IMR-90 (cell line): ENCODE measurements at places on chromosomes 5 and 9. TPM values are rescaled to one million over a fixed set of nuclear protein-coding genes. Genes with fewer than 3 reads are reported as not detected.

DNA sequence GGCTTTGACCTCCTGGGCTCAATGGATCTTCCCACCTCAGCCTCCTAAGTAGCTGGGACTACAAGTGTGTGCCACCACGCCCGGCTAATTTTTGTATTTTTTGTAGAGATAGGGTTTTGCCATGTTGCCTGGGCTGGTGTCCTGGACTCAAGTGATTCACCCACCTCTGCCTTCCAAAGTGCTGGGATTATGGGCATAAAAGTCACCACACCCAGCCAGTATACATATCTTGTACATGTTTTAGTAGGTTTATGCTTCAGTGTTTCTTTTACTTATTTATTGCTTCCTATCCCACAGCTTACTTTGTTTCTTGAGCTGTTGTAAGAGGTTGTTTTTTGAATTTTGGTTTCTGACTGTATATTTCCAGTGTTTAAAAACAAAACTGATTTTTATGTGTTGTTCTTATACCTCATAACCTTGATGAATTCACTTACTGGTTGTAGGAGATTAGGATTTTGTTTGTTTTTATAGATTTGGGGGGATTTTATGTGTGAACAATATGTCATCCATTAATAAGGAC is 12.9 kb downstream of the FBXW5 start:
- no peak for DNase-seq

DNA sequence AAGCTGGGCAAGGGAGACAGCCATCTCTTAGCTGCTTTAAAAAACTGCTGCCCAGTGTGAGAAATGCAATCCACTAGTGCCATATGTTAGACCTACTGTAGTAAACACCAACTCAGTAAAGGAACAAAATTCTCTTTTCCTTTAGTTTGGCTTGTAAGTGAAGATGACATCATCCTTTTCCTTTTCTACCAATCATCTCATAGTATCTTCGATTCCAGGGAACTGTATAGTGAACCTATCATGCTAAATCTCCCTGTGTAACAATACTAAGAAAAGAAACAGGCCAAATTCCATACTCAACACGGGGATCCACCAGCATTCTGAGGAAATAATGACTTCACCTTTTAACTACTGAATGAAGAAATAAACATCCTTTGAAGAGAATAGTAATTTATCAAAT is 100.1 kb downstream of the RAPGEF6 start:
- peak; percentile 26 for DNase-seq

DNA sequence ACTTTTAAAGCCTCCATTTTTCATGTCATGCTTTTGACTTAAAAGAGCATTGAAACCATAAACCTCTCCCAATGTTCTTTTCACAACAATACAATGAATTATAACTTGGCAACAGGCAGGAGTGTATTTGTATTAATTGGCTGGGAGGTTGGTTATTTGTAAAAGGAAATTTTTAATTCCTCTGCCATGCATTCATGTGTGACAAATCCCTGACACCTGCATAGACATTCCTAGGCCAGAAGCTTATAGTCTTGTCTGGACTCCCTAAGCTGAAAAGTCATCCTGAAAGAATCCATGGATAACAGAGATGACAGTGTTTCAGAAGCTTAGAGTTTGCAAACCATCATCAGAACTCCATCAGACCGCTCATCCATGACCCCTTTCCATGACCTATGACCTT is 76.3 kb upstream of the PTGER4 start:
- peak; percentile 58 for DNase-seq

DNA sequence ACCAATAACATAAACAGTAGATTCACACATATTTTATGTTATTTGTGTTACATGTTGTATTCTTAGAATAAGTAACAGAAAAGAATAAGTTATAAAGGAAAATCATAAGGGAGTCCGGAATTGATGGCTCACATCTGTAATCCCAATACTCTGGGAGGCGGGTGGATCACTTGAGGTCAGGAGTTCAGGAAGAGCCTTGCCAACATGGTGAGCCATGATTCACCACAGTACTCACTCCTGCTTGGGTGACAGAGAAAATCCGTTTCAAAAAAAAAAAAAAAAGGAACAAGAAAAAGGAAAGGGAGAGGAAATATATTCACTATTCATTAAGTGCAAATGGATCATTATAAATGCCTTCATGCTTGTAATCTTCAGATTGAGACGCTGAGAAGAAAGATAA is 533.3 kb upstream of the CDH9 start:
- DNase-seq, result no peak

- DNase-seq, result no peak
Measured at GRCh38 chr5:150249744-150250143, 39.8 kb downstream of the CAMK2A start.

DNA sequence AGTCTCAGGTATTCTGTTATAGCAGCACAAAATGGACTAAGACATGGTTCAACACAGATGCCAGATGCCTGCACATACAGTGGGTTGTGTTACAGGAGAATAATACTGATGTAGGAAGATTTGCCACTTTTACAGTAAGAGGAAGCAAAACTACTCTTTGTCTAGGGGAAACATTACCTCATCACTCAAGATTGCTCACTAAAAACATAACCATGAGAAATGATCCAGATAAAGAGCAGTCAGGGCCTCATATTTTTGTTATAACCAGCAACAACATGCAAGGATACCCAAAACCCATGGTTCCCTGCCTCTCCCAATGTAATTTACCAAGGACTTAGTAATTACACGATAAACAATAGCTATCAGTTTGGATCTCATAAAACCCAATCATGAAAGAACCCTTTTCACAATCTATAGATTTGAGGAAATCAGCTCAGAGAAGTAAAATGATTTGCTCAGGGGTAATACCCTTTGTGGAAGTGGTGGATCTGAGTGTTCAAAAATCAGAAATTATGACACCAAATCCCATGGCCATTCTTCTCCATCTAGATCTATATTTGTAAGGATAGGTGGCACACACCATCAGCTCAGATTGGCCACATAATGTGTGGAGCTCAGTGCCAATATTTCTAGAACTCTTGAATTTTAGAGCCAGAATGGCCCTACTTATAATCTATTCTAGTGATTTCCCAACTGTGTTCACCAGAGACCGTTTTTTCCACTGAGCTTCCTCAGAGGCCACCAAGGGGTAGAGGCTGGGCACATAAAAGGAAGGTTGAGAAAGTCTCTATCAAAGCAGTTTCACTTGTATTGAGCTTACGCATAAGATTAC is 27.8 kb downstream of the DPYSL3 start:
- peak; percentile 78 for DNase-seq

The TSSK1B gene
- total RNA-seq, result under 0.01 and 0.18 TPM in 2 replicates

DNA sequence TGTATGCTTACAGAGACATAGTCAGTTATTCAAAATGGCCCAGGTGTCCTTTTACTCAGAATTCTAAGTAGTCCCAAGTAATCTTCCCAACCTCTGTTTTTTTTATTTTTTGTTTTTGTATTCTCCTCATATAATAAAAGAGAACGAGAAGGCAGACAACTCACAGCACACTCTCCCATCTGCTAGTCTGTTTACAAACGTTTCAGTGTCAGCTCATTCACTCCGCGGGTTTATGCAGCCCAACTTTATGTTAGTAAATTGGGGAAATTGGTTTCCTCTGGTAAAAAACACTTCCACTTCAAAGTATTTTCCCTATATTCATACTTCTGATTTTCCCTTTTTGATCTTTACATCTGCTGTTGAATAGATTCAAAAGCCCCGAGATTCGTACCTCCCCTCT is 347.2 kb downstream of the EFNA5 start:
- no peak for DNase-seq

The EDIL3 gene
- 82.8 and 101 TPM in 2 replicates for total RNA-seq

The C9 gene
- not detected in 2 replicates for total RNA-seq

DNA sequence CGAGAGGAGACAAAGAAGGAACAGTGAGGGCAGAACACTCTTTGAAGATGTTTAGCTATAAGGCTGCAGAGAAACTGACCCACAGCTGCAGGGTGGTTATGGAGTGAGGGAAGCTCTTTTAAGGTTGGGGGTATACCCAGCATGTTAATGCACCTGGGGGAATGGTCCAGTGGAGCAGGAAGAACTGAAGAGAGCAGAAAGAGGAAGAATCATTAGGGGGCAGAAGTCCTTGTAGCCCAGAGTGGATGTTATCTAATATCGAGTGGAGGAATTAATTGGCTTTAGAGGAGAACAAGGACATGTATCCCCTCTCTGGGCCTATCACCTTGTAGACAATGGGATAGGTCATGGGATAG is 7.7 kb downstream of the IL4 start:
- no peak for DNase-seq

DNA sequence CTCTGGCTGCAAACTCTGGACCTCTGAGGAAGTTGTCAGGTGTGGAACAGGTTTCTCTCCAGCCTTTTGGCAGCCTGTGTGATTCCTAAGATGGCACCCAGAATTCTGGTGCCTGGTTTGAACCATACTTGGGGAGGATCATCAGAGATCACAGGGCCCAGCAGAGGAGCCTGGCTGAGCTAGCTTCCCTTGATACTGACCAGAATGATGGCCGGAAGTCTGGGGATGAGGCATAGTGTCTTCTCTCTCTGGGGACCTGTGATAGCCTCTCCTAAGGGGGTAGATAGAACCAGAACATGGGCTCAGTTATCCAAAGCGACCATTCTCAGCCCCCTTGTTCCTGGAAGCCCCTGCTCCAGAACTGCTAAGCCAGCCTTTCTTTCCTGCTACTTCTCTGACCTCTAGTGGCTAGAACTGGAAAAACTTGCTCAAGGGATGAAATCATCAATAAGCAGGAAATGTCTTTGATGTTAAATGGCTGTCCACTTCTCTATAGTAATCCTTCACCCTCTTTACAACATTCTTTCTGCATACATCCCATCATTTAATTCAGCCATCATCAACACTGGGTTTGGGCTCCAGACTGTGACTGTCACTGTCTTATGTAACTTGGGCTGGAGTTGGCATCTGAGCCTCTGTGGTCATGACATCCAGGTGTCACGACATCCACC is 55.1 kb downstream of the C9orf152 start:
- DNase-seq, result peak; percentile 72

DNA sequence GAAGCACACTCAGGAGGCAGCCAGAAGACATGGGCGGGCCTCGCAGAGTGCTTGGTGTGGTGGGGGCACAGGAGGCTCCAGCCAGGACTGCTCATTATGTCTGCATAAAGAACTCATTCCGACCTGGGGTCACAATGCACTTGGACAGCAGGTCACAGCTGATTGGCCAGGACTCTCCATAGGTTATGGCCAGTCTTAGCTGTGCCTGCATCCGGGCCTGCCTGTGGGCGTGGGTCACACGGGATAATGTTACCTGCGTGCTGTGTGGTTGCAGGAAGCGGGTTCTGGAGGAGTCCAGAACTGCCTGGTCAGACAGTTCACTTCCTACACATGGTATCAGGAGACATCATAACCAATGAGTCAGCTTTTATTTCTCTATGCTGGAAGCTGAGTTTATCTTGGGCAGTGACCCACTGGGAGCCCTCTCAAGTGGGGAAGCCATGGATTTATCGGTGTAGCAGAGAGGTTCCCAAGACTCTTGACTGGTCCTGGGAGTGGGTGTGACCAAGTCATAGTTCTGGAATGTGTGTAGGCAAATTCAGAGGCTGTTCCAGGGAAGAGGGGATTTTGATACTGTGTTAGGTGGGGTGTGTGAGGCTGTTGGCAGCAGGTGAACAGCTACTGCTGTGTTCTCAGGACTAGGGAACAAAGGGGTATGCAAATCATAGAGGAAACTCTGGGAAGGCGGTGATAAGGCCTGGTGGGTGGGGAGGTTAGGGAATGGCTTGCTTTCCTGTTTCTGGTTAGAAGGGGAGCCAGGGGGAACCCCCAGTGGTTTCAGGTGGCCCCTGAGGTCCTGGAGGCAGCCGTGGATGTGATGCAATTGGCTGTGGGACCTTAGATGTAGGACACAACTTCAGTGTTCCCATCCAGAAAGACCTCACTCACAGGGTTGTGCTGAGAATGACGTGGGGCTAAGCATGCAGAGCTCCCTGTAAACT is 51.3 kb downstream of the ARHGEF37 start:
- peak; percentile 93 for DNase-seq

- DNase-seq, result no peak
Measured at GRCh38 chr5:171477101-171477500, 57.7 kb downstream of the FGF18 start.

DNA sequence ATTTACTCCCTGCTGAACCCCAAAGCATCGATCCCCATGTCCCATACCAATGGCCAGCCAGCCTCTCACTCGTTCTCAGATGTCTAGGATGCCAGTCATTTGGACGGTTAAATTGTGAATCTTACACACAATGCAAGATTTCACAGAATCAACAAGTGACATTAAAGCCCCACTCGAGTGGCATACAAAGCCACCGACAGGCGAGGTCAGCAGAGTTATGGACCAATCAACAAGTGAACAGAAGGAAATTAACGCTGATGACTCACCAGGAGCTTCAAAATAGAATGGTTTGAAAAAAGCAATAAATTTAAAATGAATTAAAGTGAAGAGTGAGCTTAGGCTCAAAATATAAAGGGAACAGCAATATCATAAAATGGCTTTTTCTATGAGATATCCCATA is 8.2 kb upstream of the RUFY1 start:
- no peak for DNase-seq
